ENCODE measurements at places on chromosomes 11 and 22. TPM values are rescaled to one million over a fixed set of nuclear protein-coding genes. Genes with fewer than 3 reads are reported as not detected.

- H3K27me3 ChIP-seq: no peaks in the 10 kb centered on the region
- no peaks in the 10 kb centered on the region for H3K4me1 ChIP-seq
- H3K27ac ChIP-seq: no peak overlapping the region
- peaks cover 7% of the 10 kb centered on the region for H3K36me3 ChIP-seq
Observed at GRCh38 chr11:78203184-78203583, 14.5 kb downstream of the USP35 start.

DNA sequence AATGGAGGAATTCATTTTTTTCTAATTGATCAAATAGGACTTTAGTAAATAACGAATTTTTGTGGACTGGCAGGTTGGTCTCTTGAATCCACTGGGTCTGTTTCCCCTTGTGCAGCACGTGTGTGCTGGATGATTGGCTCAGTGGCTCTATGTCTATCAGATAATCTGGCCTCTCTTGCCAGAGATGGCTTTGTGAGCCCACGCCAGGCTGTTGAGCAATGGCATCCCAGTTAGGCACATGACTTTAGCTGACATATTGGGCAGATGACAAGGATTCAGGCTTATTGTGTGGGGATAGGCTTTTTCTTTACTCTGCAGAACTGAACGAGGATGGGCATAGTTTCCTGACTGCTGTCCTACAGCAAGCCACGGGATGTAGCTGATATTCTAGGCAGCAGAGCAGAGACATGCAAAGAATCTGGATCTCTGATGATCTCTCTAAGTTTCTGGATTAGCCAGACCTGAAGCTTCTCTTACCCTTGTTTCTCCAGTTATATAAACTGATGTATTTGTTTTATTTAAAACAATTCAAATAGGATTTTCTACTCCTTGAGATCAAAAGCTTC is 144.9 kb downstream of the ARHGAP42 start:
- no peak overlapping the region for H3K27ac ChIP-seq
- DNase-seq: no peak
- H3K36me3 ChIP-seq: no peaks in the 10 kb centered on the region
- H3K27me3 ChIP-seq: no peaks in the 10 kb centered on the region
- H3K4me1 ChIP-seq: peaks cover 41% of the 10 kb centered on the region
- no peak overlapping the region for H3K4me3 ChIP-seq

DNA sequence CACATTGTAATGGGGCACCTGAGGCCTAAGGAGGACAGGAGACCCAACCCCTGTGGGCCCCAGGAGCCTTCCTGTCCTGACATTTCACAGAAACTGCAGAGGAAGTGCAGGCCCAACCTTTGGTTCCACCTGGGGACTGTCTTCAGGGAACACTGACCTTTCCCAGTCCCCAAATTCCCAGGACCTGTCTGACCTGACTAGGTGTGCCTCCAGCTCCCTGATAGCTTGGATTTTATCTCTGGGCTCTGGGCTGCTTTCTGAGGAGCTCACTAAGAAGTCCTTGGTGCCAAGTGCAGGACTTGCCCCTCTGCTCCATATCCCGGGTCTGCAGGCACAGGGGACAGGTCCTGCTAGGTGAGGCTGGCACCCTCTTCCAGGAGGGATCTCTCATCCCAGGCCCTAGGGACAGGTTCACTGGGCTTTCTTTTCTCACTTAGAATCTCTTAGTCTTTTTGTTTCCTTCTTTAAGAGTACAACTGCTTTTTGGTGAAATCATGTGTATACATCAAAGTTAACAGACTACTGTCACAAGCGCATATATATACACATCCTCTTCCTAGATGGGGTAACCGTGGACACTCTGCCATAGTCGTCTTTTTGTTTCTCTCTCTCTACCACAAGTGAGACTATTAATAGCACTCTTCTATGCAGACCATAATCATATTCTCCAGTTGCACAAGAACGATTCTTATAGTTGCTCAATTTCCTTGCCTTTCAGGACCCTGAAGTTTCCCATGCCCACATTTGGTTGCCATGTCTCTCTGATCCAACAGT is 72.0 kb upstream of the IGLL5 start:
- no peak overlapping the region for H3K27ac ChIP-seq
- no peaks in the 10 kb centered on the region for H3K4me1 ChIP-seq
- H3K4me3 ChIP-seq: no peak overlapping the region
- H3K36me3 ChIP-seq: no peaks in the 10 kb centered on the region
- DNase-seq: no peak

GRCh38 chr11:10561947-10562346 is 6.5 kb downstream of the LYVE1 start:
- no peaks in the 10 kb centered on the region for H3K4me1 ChIP-seq
- DNase-seq: no peak
- H3K36me3 ChIP-seq: no peaks in the 10 kb centered on the region

DNA sequence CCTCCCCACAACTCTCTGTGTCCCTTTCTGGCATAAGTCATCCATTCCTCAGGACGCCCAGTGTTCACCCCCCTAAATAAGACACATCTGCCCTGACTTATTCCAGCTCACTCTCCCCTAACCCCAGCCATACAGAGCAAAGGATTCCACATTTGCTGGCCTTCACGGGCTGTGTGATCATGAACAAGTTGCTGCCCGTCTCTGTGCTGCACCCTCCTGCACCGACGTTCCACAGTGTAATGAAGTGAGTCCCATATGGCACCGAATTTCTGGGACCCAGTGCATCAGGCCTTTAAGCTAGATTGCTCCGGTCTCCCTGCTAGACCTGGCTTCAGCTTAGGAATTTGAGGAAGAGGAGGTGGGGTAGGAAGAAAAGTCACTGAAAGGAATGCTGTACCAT is 22.4 kb upstream of the LRRC32 start:
- no peak overlapping the region for H3K4me3 ChIP-seq
- no peak for DNase-seq
- no peak overlapping the region for H3K27ac ChIP-seq
- no peaks in the 10 kb centered on the region for H3K36me3 ChIP-seq

DNA sequence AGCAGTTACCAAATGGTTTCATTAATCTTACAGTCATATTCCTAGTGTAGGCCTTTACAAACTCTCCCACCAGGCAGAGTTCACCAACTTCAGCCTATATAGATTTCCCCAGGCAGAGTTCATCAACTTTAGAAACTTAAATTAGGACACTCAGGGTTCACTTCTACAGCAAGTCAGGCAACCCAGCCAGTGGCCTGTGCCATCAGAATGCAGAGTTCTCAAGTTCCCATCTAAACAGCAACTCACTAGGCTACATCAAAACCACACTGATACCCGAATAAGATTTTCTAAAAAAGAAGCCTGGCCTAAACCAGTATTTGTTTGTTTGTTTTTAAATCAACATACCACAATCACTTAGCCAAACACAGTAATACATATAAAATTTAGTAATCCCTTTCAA is 33.7 kb downstream of the PICALM start:
- H3K4me3 ChIP-seq: no peak overlapping the region
- H3K27ac ChIP-seq: no peak overlapping the region
- peaks cover 16% of the 10 kb centered on the region for H3K4me1 ChIP-seq
- H3K27me3 ChIP-seq: no peaks in the 10 kb centered on the region

DNA sequence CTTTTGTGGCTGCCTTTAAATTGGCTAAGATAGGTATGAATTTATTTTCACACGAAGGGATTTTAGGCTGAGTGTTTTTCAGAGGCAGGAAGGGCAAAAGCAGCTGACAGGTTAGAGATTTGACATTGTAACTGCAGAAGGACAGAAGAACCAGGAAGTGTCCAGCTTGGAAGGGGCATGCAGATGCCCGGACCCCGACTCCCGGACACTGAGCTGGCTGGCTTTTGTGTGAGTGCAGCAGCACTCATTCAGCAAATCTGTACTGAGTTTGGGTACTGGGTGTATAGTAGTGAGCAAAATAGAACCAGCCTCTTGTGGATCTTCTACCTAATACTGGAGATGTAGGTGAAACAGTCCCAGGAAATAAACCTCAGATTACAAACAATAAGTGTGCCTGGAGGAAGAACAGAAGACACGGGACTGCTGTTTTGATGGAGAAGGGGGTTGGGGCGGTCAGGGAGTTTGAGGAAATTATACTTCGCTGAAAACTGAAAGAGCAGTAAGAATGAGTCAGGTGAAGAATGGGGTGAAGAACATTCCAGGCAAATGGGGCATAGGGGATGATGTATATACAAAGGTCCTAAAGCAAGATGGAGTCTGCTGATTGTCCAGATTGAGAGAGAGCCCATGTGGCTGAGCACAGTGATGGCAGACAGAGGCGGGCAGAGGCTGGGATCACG is 64.6 kb downstream of the PPFIBP2 start:
- DNase-seq: no peak
- peak overlapping the region; percentile 37 for H3K4me3 ChIP-seq
- peak overlapping the region; percentile 90 for H3K27ac ChIP-seq
- peaks cover 56% of the 10 kb centered on the region for H3K4me1 ChIP-seq
- H3K27me3 ChIP-seq: no peaks in the 10 kb centered on the region
- no peaks in the 10 kb centered on the region for H3K36me3 ChIP-seq

DNA sequence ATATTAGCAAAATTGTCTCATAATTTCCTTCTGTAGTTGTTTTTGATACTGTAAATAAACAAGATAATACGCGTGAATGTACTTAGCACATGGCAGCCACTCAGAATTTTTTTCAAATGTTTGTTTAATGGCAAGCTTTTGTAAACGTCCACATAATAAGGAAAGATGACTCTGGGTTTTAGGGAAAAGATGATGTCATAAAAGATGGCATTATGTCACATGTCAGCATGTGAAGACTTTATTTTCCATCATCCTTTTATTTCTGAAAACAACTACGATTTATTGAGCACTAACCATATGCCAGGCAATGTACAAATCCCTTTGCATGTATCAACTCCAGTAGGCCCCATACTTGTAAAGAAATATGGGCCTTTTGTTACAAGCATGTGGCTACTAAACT is 139.9 kb downstream of the C11orf91 start:
- no peak overlapping the region for H3K27ac ChIP-seq
- H3K4me1 ChIP-seq: no peaks in the 10 kb centered on the region
- DNase-seq: no peak
- no peaks in the 10 kb centered on the region for H3K36me3 ChIP-seq

GRCh38 chr11:67663532-67664212 is 10.8 kb downstream of the ALDH3B2 start:
- DNase-seq: no peak
- H3K4me3 ChIP-seq: no peak overlapping the region
- H3K4me1 ChIP-seq: no peaks in the 10 kb centered on the region

Gene DEFB131B
- not detected for total RNA-seq

Gene USP2
- 2.3 TPM for total RNA-seq
